ENCODE measurements at places on chromosomes 5 and 9.

- H3K27ac ChIP-seq, result peak overlapping the region; percentile 85
- H3K4me3 ChIP-seq, result no peak overlapping the region
- DNase-seq, result no peak
- no peaks in the 10 kb centered on the region for H3K27me3 ChIP-seq
- H3K36me3 ChIP-seq, result no peaks in the 10 kb centered on the region
These were observed 98.4 kb downstream of the LIX1 start for GRCh38 chr5:97044052-97044451.

GRCh38 chr9:5445886-5446285, 4.5 kb upstream of the CD274 start:
- H3K36me3 ChIP-seq, result no peaks in the 10 kb centered on the region
- H3K27ac ChIP-seq, result no peak overlapping the region
- H3K27me3 ChIP-seq, result peaks cover 11% of the 10 kb centered on the region
- H3K4me3 ChIP-seq, result no peak overlapping the region

GRCh38 chr5:39558541-39558940, 133.8 kb upstream of the DAB2 start:
- H3K27ac ChIP-seq, result no peak overlapping the region
- H3K27me3 ChIP-seq, result no peaks in the 10 kb centered on the region
- no peaks in the 10 kb centered on the region for H3K4me1 ChIP-seq
- H3K4me3 ChIP-seq, result no peak overlapping the region
- H3K36me3 ChIP-seq, result no peaks in the 10 kb centered on the region

- H3K4me3 ChIP-seq, result no peak overlapping the region
- no peak overlapping the region for H3K27ac ChIP-seq
- no peak for DNase-seq
- peaks cover 16% of the 10 kb centered on the region for H3K36me3 ChIP-seq
These were observed 29.4 kb downstream of the CTNNAL1 start for GRCh38 chr9:108983885-108984284.

DNA sequence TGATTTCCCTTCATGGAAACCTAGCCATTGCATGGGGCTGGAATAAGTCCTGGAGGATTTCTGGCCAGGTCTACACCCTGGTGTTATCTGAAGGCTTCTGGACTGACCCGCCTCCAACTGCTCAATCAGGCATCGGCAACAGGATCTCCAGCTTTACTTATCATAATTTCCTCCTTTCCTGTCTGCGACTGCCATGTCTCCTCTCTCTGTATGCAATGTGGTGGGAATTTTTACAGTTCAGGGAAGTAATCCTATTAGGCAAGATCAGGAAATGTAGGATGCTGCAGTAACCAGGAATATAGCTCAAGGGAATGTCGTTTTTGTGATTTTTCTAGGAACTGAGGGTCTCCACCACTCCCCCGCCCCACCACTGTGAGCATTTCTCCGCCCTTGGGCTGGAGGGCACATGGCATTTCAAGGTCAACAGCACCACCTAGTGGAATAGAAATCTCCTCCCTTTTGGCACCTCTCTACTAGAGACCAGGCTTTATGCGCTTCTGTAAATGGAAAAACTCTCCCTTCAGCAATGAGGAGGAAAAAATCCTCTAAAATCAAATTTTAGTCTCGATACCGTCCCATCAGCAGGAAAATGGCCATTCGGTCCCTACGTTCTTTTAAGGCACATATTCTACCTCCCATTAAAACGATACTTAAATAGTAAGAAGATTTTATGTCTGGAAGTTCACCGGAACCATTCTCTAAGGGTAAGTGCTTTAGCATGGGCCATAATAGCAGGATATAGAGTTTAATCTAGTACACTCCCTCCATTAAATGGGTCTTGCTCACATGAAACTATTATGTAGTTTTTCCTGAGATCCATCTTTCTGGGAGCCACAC, 93.0 kb downstream of the YTHDC2 start:
- H3K36me3 ChIP-seq, result peaks cover 1% of the 10 kb centered on the region
- DNase-seq, result peak; percentile 41
- no peak overlapping the region for H3K27ac ChIP-seq

DNA sequence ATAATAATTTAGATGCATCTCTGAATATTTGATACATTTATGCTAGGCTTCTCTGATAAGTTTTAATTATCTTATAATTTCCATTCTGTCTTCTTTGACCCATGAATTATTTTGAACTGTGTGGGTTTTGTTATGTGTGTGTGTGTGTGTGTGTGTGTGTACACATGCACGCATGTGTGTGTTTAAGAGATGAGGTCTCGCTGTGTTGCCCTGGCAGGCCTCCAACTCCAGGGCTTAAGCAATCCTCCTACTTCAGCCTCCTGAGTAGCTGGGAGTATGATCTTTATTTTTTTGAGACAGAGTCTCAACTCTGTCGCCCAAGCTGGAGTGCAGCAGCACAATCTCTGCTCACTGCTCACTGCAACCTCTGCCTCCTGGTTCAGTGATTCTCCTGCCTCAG, 75.4 kb downstream of the NDUFAF2 start:
- no peaks in the 10 kb centered on the region for H3K27me3 ChIP-seq
- no peak for DNase-seq
- no peak overlapping the region for H3K27ac ChIP-seq
- H3K4me1 ChIP-seq, result no peaks in the 10 kb centered on the region
- H3K4me3 ChIP-seq, result no peak overlapping the region

DNA sequence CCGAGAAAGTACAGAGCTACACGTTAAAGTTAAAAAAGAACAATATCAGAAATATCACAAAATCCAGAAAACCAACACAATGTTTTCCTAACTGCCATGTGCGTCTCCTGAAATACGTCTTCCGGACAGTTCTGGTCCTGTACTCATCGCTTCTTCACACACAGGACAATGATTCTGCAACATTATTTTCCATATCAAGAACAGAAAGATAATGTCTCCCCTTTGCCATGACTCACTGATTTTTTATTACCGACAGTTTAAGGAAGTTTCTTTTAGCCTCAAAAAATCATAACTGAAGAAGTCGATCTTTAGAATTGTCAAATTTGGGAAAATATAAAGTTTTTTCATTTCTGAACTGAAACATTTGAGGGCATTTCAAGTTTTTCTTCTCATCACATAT, 2.5 kb downstream of the TBC1D9B start:
- peaks cover 3% of the 10 kb centered on the region for H3K4me1 ChIP-seq
- H3K27ac ChIP-seq, result no peak overlapping the region
- peaks cover 7% of the 10 kb centered on the region for H3K36me3 ChIP-seq
- H3K27me3 ChIP-seq, result peaks cover 8% of the 10 kb centered on the region
- no peak overlapping the region for H3K4me3 ChIP-seq

GRCh38 chr5:42994555-42995359, 45.4 kb downstream of the ANXA2R start:
- H3K27me3 ChIP-seq, result peaks cover 77% of the 10 kb centered on the region
- no peak overlapping the region for H3K27ac ChIP-seq
- peaks cover 1% of the 10 kb centered on the region for H3K4me1 ChIP-seq

DNA sequence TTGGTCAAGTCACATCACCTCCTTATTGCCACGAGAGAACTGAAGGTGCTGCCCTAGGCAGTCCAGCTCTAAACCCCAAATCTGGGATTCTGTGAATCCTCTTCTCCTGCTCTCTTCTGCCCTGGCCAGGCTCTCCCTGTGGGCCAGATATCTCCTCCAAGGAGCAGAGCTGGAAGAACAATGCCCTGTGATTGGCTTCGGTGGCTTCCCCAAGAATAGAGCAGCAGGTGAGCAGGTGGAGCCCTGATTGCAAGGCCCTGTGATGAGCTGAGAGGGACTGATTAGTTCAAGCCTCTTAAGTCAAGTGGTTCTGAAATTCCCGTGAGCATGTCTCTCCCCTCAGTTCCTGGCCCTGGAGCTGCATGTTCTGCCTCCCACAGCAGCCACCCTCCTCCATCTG, 175.3 kb upstream of the BRINP1 start:
- no peak overlapping the region for H3K27ac ChIP-seq
- no peaks in the 10 kb centered on the region for H3K4me1 ChIP-seq
- no peaks in the 10 kb centered on the region for H3K36me3 ChIP-seq
- DNase-seq, result no peak
- no peak overlapping the region for H3K4me3 ChIP-seq

DNA sequence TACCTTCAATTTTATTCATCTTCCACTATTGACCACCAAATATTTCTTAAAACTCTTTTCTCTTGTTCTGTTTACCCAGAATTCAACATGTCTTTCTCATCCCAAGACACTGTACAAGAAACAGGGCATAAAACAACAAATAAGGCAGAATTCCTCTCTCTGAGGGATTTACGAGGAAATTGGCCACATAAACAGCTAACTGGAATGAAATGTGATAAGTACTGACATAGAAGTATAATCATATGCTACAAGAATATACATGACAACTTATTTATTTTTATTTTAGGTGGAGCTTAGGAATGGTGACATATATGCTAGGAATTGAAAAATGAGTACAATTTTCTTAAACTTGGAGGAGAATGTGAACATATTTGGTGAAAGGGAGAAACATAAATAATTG, 48.8 kb upstream of the FBN2 start:
- H3K27me3 ChIP-seq, result no peaks in the 10 kb centered on the region
- H3K4me1 ChIP-seq, result peaks cover 5% of the 10 kb centered on the region
- no peak overlapping the region for H3K4me3 ChIP-seq
- H3K36me3 ChIP-seq, result no peaks in the 10 kb centered on the region

- H3K4me3 ChIP-seq, result no peak overlapping the region
- peaks cover 10% of the 10 kb centered on the region for H3K4me1 ChIP-seq
- DNase-seq, result no peak
- H3K36me3 ChIP-seq, result no peaks in the 10 kb centered on the region
- H3K27me3 ChIP-seq, result peaks cover 8% of the 10 kb centered on the region
These were observed 28.5 kb upstream of the AKNA start for GRCh38 chr9:114416290-114416689.

DNA sequence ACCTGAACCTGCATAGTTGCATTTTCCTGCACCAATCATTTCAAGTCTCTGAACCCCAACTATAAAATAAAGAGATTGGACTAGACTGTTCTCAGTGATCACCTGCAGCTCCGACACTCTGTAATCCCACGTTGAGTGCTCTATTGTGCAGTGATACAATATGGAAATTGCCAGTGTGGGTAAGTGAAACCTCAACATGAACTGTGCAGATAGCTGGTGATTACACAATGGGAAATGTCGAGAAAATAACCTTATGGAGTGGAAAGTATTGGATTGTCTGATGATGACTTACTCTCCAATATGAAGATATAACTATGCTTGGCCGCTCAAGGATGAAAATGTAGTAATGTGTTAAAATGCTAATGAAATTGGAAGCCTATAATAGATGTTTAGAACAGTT, 293.1 kb upstream of the BRINP1 start:
- H3K27ac ChIP-seq, result no peak overlapping the region
- H3K27me3 ChIP-seq, result no peaks in the 10 kb centered on the region
- no peaks in the 10 kb centered on the region for H3K36me3 ChIP-seq
- H3K4me1 ChIP-seq, result no peaks in the 10 kb centered on the region
- DNase-seq, result no peak

DNA sequence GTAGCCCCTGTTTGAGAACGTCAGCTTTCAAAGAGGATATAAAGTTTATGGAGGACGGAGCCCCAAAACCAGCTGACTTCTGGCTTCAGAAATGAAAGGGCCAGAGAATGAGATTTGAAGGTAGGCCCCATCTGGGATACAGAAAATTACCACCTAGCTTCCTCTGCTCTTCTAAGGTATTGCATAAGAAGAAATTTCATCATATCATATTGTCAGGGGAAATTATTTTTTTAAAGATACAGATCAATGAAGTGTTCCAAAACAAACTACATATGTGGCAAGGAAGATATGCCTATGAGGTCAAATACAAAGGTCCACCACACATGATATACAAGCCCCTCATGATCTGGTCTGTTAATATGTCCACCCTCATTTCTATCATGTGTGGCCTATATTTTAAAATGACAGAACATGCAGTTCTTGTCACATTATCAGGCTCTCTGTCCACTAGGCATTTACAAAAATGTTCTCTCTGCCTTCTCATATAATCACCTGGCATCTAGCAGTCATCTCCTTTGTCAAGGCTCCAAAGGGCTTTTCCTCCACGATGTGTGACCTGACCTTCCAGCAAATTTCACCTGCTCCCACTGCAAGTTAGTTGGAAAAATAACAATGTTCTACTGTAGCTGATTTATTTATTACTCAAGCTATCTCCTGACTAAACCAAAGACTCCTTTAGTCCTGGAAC, 83.1 kb downstream of the DPYSL3 start:
- H3K27me3 ChIP-seq, result no peaks in the 10 kb centered on the region
- no peak for DNase-seq
- peaks cover 15% of the 10 kb centered on the region for H3K36me3 ChIP-seq
- H3K4me3 ChIP-seq, result no peak overlapping the region
- no peak overlapping the region for H3K27ac ChIP-seq
- H3K4me1 ChIP-seq, result peaks cover 5% of the 10 kb centered on the region

GRCh38 chr5:138932171-138932810, 57.2 kb upstream of the LRRTM2 start:
- no peak overlapping the region for H3K4me3 ChIP-seq
- H3K27ac ChIP-seq, result no peak overlapping the region
- H3K4me1 ChIP-seq, result no peaks in the 10 kb centered on the region
- peaks cover 38% of the 10 kb centered on the region for H3K36me3 ChIP-seq
- H3K27me3 ChIP-seq, result no peaks in the 10 kb centered on the region
